ENCODE measurements at places on chromosomes 2 and 18. TPM values are rescaled to one million over a fixed set of nuclear protein-coding genes. Genes with fewer than 3 reads are reported as not detected.

DNA sequence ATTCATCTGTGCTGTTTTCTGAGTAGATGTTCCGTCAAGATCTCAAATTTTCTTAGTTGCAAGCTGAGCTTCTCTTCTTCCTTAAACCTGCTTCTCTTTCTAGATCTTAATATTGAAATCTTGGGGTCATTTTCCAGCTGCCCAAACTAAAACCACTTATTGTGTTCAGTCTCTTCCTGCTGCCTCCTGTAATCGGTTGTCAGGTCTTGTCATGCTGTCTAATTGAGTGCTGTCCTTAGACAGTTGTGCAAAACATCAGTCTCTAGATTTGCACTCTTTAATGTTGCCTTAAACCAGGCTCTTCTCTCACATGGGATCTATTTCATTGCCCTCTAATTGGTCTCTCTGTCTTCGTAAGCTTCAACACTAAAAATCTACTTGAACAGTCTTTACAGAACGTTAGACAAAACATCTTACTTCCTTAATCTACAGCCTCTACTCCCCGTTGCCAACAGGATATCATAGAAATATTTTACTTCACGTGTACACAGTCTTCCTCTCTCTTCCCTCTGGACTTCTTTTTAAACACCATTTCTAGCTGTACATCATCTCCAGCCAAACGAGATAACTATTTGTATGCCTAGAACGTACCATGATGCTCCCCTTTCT is 34.9 kb downstream of the GPD2 start:
- no peak overlapping the region for H3K4me3 ChIP-seq
- no peak overlapping the region for H3K27ac ChIP-seq
- no peaks in the 10 kb centered on the region for H3K27me3 ChIP-seq
- DNase-seq = no peak
- H3K36me3 ChIP-seq = no peaks in the 10 kb centered on the region
- H3K4me1 ChIP-seq = peaks cover 6% of the 10 kb centered on the region

- no peaks in the 10 kb centered on the region for H3K36me3 ChIP-seq
- no peak overlapping the region for H3K4me3 ChIP-seq
- no peak overlapping the region for H3K27ac ChIP-seq
- no peak for DNase-seq
- no peaks in the 10 kb centered on the region for H3K27me3 ChIP-seq
Observed at GRCh38 chr2:207283356-207283755, 117.6 kb upstream of the KLF7 start.

- no peaks in the 10 kb centered on the region for H3K27me3 ChIP-seq
- no peak overlapping the region for H3K4me3 ChIP-seq
- no peak for DNase-seq
- H3K27ac ChIP-seq = peak overlapping the region; percentile 36
- H3K4me1 ChIP-seq = peaks cover 24% of the 10 kb centered on the region
- no peaks in the 10 kb centered on the region for H3K36me3 ChIP-seq
Observed at GRCh38 chr18:57738078-57738477, 65.0 kb downstream of the ATP8B1 start.

ANKRD30B gene
- total RNA-seq = not detected

GRCh38 chr2:108392029-108392428 is 14.3 kb downstream of the SULT1C4 start:
- DNase-seq = no peak
- no peaks in the 10 kb centered on the region for H3K4me1 ChIP-seq
- H3K4me3 ChIP-seq = no peak overlapping the region
- H3K27ac ChIP-seq = no peak overlapping the region
- H3K36me3 ChIP-seq = no peaks in the 10 kb centered on the region

GRCh38 chr2:12094134-12094533 is 347.7 kb downstream of the LPIN1 start:
- H3K36me3 ChIP-seq = no peaks in the 10 kb centered on the region
- no peak overlapping the region for H3K27ac ChIP-seq
- no peak overlapping the region for H3K4me3 ChIP-seq
- no peaks in the 10 kb centered on the region for H3K4me1 ChIP-seq
- DNase-seq = no peak

GRCh38 chr18:23398401-23398800 is 54.7 kb upstream of the RIOK3 start:
- no peaks in the 10 kb centered on the region for H3K36me3 ChIP-seq
- no peak overlapping the region for H3K27ac ChIP-seq
- H3K4me1 ChIP-seq = peaks cover 13% of the 10 kb centered on the region
- no peak for DNase-seq
- H3K27me3 ChIP-seq = no peaks in the 10 kb centered on the region

- DNase-seq = no peak
- no peaks in the 10 kb centered on the region for H3K27me3 ChIP-seq
- no peaks in the 10 kb centered on the region for H3K36me3 ChIP-seq
- no peak overlapping the region for H3K27ac ChIP-seq
- H3K4me3 ChIP-seq = no peak overlapping the region
Observed at GRCh38 chr2:192122946-192123345, 71.8 kb downstream of the TMEFF2 start.

GRCh38 chr2:203605302-203605701 is 70.2 kb upstream of the RAPH1 start:
- H3K36me3 ChIP-seq = no peaks in the 10 kb centered on the region
- no peak overlapping the region for H3K27ac ChIP-seq
- H3K4me1 ChIP-seq = no peaks in the 10 kb centered on the region
- no peaks in the 10 kb centered on the region for H3K27me3 ChIP-seq

GRCh38 chr2:97849881-97850528 is 136.6 kb downstream of the ZAP70 start:
- H3K4me3 ChIP-seq = no peak overlapping the region
- DNase-seq = peak; percentile 65
- no peaks in the 10 kb centered on the region for H3K27me3 ChIP-seq

DNA sequence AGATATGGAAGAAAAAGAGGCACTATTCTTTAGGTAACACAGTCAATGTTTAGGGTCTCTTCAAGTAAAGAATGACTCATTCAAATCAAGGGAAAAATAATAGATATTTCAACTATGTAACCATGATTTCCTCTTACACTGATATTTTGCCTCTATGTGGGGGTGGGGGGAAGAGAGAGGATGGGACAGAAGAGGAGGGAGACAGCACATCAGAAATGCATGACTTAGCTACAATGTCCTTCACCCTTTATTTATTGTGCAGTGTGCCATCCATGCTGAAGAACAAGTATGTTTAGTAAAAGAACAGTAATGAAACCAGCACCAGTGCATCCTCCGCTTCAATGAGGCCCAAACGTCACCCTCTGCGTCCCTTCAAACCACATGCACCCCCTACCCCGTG is 204.8 kb downstream of the HDAC4 start:
- H3K4me1 ChIP-seq = peaks cover 3% of the 10 kb centered on the region
- no peak for DNase-seq
- H3K4me3 ChIP-seq = no peak overlapping the region
- no peak overlapping the region for H3K27ac ChIP-seq
- H3K27me3 ChIP-seq = no peaks in the 10 kb centered on the region
- H3K36me3 ChIP-seq = no peaks in the 10 kb centered on the region

GRCh38 chr2:8797682-8798081 is 39.7 kb downstream of the KIDINS220 start:
- no peaks in the 10 kb centered on the region for H3K27me3 ChIP-seq
- DNase-seq = no peak
- no peaks in the 10 kb centered on the region for H3K4me1 ChIP-seq
- no peak overlapping the region for H3K27ac ChIP-seq
